ENCODE measurements at places on chromosomes 5 and 9.

DNA sequence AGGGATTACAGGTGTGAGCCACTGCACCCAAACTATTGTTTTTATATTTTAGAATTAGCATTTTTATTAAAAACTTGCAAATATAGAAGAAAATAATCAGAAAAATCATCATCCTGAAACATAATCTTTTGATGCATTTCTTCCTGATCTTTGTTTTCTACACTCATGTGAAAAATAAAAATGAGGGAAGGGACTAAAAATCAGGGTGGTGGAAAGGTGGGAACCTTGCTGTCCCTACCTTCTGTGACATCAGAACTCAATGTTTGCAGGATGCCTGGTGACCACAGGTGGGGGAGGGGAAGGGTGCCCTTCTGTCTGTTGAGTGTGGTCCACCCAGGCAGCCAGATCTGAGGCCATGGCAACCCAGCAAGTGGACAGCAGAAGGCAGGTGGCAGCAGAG is at the start of gene SMIM23:
TSS of gene SMIM23 (plus strand) at position 301 of the 400 bp plus-strand sequence. CDS start at position 356, 55 bp downstream.
- no peak for DNase-seq

- DNase-seq, result no peak
Measured at GRCh38 chr5:126138281-126138931, 284.8 kb upstream of the GRAMD2B start.

DNA sequence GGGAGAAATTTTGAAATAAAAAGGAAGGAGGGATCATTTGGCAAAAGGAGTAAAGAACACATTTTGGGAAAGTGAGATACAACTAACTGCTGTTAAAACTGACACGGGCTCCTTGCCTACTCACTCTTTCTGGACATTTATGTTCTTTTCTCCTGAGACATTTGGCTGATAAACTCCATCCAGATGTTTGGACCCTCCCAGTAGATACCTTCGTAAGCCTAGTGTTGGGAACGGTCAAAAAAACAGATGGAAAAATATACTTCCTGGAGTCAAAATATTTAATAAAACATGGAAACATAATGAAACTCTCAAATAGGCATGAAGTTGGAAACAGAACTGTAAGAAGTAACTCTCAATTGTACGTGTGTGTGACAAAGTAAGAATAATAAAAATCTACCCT is 360.1 kb upstream of the RIOK2 start:
- no peak for DNase-seq

DNA sequence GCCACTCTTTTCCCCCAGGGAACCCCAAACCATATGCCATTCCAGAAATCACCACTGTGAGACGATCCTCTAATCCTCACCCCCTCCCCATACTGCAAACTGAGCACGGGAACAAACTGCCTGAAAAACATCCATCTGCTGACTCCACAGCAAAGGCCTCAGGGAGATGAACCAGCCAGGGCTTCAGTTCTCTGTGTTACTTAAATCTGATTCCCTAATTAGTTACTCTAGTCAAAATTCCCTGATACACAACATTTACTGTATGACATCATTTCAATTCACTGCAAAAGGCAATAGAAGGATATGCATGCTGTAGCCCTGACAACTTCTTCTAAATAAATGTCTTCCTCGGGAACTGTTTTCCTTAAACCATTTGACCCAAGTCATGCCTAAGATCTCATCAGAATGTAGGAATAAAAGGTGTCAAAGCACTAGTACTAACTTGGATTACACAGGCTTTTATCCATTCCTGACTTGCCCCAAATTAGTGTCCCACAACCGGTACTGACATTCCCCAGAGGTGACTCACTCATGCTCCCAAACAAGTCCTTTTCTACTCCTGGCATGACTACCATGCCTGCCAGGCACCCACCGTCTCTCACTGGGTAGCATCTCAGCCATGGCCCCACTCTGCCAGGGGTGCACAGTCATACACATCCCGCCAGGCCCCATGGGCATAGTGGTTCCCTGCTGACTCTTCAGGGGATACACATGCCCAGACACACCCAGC is 35.0 kb downstream of the MTX3 start:
- DNase-seq, result no peak

GRCh38 chr9:89366711-89367110 is 48.4 kb downstream of the SECISBP2 start:
- DNase-seq, result no peak

- DNase-seq, result no peak
Measured at GRCh38 chr5:45779874-45780671, 83.9 kb upstream of the HCN1 start.

- DNase-seq, result no peak
Measured at GRCh38 chr9:124500796-124501611, 6.2 kb downstream of the NR5A1 start.

DNA sequence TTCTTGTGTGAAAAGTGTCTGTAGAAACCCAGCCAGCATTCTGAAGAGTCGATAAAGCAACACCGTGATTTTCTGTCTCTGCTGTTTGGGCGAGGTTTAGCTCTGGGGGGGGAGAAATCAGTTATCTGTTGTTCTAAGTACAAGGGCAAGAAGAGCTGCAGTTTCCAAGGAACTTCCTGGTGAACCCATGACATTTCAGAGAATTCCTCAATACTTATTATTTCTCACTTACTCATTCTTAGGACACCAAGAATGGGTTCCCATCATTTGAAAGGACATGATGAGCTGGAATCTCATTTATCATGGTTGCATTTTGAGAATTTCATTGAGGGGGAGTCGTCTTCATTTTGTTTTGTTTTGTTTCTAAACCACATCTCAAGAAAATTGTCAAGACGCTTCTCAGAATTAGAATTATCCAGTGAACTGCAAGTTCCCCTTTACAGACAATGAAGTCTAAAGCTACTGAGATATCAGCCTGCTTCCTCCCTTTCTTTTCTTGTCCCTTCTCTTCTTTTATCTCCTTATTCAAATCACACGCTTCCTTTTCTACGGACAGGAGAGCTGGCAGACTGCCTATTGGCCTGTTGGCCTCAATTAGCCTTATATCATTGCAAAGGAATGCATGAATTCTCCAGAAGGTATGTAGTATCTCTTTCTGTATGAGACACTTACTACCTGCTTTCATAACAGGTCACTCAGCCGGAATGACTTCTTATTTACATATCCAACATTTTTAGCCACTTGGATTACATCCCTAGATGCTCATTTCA is 53.7 kb downstream of the ZNF462 start:
- DNase-seq, result no peak

- DNase-seq, result no peak
Measured at GRCh38 chr5:128380337-128380736, 157.7 kb downstream of the FBN2 start.

DNA sequence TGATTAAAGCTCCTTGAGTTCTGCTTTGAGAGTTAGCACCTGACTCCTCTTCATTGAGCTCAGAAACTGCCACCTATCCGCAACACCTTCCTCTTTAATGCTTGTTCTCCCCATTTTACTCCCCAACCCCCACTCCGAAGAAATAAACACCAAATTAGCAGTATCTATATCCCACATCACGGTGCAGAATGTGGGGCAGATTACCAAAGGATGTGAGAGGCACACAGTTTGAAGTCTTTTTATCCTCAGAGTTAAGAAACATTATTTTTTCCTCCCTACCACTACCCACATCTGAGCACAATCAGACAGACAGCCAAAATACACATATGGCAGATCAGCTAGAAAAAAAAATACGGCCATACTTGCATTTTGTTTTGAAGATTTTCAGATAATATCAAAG is 26.1 kb upstream of the IL7R start:
- no peak for DNase-seq

- no peak for DNase-seq
Measured at GRCh38 chr5:4901924-4902323, 238.2 kb upstream of the ADAMTS16 start.

DNA sequence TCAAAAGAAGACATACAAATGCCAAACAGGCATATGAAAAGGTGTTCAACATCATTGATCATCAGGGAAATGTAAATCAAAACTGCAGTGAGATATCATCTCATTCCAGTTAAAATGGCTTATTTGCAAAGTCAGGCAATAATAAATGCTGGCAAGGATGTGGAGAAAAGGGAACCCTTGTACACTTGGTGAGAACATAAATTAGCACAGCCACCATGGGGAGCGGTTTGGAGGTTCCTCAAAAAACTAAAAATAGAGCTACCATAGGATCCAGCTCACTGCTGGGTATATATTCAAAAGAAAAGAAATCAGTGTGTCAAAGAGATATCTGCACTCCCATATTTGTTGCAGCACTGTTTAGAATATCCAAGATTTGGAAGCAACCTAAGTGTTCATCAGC is 50.3 kb downstream of the AP3S1 start:
- no peak for DNase-seq

- peak; percentile 35 for DNase-seq
Measured at GRCh38 chr9:32571969-32572899, 725 bp downstream of the NDUFB6 start.

DNA sequence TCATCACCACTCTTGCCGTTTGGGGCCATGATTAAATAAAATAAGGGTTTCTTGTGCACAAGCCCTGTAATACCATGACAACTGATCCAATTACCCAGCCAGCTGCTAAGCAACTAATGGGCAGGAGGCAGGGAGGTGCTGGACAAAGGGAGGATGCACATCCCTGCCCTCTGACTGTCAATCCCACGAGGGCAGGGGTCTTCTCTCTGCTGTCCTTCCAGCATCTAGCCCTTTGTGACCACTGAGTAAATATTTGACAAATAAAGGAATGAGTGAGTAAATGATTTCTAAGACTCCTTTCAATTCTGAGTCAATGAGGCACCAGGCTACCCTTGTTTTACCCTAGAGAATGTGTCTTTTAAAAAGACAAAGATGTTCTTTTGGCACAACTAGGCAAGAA is 247.1 kb downstream of the SYK start:
- no peak for DNase-seq

DNA sequence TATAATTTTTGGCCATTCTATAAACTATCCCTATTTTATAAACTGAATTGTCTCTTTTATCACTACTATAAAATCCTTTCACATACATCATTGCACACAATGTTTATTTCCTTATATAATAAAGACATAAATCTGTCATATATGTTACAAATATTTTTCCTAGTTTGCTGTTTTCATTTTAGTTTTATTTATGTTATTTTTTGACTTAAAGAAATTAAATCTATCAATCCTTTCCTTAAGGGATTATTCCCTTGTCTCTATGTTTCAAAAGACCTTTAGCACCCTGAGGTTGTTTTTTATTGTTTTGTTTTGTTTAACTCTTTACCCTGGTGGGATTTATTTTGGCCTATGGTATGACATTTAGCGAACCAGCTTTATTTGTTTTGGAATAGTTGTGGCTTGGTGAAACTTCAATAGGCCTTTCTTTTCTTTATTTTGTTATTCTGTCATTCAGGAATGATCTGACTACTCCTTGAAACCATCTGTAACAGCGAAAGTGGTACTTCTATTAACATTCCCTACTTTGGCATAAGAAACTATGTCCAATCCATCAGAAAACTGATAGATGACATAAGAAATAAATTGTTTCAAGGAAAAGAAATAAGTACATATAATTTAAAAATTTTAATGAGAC is 125.9 kb downstream of the CEP120 start:
- DNase-seq, result no peak

- no peak for DNase-seq
Measured at GRCh38 chr5:56848206-56848605, 32.9 kb downstream of the MAP3K1 start.

GRCh38 chr9:120923620-120924328 is 2.8 kb downstream of the TRAF1 start:
- DNase-seq, result no peak

DNA sequence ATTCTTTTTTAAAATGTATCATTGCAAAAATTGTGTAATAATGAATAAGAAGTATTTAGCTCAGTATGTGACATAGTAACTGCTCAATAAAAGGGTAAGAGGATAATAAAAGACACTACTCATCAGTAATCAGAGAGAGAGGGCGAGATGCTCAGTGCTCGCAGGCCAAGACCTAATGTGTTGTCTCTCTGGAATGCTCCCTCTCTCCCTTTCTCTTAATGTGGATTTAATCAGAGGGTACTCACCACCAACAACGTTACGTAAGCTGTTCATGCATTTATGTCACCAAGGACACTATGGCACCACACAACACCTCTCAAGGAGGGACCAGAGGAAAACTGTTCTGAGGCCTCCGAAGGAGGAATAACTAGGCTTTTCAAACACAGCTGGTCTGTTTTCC is 42.5 kb downstream of the WHRN start:
- DNase-seq, result no peak

DNA sequence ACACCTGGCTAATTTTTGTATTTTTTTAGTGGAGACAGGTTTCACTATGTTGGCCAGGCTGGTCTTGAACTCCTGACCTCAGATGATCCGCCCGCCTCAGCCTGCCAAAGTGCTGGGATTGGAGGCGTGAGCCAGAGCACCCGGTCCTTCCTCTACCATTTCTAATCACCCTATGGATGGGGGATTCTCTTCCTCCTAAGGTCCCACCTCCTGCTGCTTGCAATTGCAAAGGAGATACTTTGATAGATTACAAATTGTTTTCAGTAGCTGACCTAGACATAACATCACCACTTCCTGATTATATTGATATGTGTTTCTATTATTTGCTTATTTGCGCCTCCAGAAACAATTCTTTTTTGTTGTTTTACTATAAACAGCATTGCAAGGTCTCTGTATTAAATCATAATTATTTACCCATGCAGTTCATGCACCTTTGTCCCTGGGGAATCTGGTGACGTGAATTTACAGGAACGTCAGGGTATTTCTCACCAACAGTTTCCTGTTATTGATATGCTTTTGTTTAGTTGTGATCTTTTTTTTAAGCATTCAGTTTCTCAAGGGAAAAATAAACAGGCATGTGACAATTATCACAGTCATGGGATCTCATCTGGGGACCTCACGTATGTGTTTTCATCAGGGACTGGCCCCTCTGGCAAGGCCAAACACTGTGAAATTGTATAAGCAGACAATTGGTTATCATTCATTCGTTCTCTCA is 43.2 kb downstream of the ESM1 start:
- no peak for DNase-seq

DNA sequence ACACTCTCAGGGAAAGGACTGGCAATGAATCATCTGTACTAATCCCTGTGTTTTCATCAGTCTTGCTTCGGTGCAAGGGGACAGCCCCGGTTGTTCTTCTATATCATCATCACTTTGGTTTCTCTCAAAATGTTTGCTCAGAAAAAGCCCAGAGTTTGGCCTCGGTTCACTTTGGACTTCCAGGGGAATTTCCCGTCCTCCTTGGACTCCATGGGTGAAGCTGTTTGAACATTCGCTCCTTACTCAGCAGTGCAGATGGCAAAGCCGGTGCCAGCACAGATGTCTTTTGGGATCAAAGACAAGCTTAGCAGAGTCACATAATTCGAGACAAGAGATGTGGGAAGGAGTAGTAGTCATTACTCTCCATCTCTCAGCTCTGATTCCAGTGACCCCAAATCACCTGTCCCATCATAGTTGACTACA is 69.8 kb upstream of the TNFSF8 start:
- no peak for DNase-seq

- no peak for DNase-seq
Measured at GRCh38 chr5:151038801-151039238, 18.4 kb downstream of the GPX3 start.
